Ecto neural progenitor cell (in vitro differentiated cells): ENCODE measurements at places on chromosomes 12 and 14.

DNA sequence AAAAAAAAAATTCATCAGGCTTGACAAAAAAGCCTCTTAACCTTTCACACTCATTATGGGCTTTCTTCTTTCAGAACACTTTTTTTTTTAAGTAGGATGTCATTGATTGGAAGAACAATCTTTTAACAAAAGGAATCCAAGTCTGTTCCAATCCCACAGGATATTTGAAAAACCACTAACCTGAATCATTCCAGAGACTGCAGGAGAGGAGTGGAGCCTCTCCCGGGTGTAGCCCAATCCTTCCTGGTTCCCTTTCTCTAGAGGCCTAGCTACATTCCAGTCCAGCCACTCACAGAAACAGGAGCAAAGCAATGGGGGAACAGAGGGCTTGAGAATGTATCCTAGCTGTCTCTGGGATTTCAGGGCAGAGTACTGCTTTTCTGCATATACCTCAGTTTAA, 4.3 kb downstream of the MFAP5 start:
- DNase-seq: no peak

- DNase-seq: peak; percentile 59
Observed at GRCh38 chr12:99455350-99456035, 192.1 kb upstream of the GARIN6 start.

DNA sequence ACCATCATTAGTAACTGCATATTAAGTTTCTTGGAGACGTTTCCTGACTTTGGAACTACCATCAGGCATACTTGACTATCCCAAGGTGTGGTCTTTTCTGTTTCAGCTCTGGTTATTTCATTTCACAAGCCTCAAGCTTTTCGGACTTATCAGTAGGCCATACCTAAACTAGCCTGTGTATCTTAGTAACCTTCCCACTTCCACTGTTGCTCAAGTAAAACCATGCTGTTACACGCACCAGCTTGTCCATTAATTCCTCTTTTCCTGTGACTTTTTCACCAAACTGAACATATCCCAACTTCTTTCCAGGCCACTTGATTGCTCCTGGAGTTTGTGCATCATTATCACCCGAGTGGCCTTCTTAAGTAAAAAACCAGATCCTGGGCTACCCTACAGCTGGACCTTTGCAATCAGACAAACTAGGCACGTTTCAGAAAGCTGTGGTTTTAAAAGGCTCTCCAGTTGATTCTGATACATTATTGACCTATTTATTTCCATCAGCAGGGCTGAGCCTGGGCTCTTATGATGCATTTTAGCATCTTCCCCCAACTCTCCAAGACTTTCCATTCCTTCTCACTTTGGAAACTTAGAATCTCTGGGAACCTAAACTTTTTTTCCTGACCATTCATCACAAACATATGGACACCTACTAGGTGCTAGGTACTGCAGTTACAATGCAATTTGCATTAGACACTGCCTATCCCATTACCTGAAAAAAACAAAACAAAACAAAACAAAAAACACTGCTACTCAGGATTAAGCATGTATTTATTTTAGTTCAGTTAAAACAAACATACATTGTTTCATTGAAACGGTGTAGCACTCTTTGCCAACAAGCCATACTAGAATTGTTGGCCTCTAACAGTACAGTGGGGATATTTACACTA, 14.9 kb downstream of the SLC38A2 start:
- no peak for DNase-seq

DNA sequence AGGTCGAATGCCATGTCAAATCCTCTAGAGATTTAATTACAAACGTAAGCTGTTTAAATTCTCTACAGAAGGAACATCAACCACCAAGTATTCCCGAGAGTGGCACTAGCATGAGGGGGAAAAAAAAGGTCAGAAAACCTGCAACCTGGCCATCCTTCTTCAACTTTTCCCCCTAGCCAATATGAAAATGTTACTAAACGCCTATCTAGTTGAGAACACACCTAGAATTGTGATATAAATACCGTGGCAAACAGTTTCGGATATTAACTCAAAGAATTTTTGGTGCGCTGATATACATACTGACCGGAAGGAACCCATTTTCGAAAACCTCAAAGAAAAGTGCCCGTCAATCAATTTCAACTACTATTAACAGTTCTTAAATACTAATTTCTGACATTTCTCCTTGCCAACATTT, 1.8 kb downstream of the HNRNPC start:
- DNase-seq: no peak

DNA sequence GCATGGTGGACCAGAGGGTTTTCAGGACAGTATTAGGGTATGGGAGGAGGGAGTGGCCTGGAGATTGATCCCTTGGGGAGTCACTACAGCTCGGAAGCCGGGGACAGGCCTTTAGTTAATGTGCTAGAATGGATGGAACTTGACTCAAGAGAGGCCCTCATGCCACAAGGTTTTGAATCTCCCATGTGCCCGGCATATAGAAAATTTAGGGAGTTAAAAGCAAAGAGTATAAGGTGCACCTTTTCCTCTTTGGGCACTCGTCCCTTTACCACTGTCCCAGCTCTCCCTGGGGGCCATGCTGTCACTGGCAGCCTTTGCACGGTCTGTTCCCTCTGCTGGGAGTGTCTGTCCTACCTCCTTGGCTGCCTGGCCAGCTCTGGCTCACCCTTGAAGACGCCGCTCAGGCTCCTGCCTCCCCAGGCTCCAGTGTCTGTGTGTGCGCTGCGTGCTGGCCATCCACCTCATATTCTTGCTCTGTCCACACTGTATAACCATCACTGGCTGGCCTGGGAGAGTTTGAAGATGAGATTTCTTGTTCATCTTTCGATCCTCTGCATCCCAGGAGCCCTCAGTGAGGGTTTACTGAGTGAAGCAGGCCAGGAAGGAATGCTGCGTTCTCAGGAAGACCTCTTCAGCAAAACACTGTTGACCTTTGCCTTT, 161.3 kb downstream of the ZFP36L1 start:
- peak; percentile 40 for DNase-seq

DNA sequence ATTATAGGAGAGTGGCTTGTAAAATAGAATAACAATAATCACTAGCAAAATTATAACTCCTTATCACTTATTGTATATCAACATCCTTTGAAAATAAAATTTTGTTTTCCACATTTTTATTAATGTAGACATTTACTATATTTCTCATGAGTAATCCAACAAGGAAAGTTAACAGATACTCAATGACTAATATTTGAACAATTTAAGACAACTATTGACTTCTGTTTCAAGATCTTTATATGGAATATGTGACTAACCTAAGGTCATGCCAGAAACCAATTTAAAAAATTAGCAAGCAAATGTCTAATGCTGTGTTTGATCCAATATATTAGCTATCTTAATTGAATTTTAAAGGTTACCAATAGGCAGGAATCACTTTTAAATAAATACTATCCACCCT, 638.5 kb upstream of the FLRT2 start:
- no peak for DNase-seq

DNA sequence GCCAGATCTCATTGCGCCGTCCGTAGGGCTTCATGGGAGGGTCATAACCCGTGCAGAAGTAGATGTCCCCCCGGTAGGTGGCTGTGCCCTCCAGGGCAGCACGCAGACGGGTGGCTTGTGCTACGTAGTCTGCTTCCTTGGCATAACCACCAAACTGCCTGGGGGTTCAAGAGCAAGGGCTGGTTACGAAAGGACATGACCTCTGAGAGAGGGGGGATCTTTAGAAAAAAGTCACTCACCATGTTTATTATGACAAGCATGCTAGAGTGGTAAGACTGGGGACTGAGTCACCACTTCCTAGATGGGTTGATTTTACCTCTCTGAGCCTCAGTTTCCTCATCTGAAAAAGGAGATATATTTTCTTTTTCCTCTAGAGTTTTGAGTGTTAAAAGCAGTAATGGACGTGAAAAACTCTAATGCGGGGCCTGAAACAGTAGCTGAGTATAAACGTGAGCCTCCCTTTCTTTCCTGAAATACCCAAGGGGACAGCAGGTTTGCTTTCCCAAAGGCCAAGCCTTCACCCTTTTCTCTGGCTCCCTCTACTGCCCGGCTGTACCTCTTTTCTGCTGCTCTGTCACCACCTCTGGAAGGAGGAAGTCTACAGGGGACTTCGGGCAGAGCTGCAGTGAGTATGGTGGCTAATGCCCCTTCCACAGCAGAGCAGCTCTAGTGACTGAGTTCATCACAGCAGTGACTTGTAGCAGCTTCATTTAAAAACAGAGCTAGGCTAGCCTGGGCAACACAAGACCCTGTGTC, 23.5 kb upstream of the GPRC5D start:
- DNase-seq: no peak

DNA sequence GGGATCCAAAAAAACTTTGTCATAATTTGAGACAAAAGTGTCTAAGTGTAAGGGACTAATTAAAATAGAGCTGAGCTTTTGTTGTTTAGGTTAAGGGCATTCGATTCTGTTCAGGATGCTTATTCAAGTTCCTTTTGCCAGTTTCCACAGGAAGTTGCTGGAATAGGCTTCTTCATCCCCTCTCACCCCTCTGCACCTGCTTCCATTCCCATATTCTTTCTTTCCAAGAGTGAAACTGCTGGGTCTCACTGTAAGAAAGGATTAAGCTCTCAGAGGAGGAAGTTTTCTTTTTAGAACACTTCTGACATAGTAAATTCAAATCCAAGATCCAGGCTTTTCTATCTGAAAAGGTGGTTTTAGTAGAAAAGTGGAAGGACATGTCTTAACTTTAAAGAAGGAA, 61.4 kb downstream of the POLR3B start:
- no peak for DNase-seq

DNA sequence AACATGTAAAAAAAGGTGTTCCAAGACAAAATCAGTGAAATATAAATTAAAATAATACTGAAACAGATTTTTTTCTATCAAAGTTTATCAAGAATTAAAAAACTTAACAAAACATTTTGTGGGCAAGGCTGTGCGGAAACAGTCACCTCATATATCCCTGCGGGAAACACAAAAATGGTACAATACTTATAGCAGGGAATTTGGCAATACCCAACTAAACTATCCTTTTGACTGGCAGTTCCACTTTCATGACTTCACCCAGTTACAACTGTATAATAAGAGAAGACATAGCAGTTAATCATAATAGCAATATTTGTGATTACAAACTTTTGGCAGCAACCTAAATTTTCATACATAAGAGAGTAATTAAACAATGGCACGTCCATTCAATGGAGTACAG, 121.5 kb upstream of the EGLN3 start:
- no peak for DNase-seq

DNA sequence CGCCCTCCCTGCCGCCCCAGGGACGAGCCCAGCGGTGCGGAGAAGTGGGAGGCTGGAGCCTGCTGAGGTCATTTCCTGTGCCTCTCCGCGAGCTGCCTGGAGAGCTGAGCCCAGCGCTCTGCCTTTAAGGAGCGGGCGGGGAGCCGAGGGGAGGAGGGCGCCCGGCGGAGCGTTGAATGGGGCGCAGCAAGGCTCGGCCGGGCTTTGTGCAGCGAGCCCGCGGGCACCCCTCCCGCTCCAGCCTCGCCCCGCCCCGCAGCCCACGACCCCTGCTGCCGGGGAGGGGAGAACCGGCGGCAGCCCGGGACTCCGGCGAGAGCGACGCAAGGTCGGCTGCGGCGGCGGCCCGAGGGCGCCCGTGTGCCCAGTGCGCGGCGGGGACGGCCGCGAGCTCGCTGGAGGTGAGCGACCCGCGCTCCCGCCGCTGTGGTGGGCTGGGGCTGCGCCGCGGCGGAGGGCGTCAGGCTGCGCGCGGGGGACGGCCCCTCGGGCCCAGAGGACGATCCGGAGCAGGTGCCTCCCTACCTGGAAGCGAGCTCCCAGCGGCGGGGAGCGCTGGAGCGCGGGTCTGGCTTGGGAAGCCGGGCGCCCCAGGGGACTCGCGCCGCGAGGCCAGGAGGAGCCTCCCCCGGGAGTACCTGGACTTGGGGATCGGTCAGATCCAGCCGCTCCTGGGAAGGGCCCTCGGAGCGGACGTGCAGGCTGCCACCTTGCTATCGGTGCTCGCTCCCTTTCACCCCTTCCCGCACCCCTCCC, at the start of gene PLEKHH1:
TSS of gene PLEKHH1 (plus strand) at position 293 of the 756 bp plus-strand sequence. CDS start 8,578 bp downstream, outside the sequence.
- peak; percentile 82 for DNase-seq

DNA sequence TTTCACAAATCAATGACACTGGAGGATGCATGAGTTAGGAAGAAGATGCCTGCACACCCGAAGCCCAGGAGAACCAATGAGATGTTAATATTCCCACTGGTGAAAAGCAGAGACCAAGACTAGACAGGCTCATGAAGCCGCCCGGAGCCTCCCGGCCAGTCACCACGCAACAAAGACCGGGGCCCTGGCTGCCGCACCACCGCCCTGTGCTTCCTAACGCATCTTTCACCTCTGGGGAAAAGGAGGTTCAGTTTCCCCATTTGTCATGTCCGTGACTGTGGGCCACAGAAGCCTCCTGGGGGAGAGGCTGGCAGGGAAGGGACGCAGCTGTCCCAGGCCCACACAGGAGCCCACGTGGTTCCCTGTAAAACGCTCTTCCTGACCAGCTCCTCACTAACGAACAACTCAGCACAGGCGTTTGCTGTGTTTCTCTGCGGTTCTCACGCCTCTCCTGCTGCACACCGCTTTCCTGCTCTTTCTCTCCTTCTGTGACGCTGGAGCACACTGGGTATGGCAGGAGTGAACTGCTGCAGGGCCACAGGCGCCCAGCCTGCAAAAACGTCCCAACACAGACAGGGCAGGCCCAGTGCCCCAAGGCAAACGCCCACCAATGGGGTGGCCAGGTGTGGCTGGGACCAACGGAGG, 10.8 kb downstream of the RIMBP2 start:
- peak; percentile 44 for DNase-seq

DNA sequence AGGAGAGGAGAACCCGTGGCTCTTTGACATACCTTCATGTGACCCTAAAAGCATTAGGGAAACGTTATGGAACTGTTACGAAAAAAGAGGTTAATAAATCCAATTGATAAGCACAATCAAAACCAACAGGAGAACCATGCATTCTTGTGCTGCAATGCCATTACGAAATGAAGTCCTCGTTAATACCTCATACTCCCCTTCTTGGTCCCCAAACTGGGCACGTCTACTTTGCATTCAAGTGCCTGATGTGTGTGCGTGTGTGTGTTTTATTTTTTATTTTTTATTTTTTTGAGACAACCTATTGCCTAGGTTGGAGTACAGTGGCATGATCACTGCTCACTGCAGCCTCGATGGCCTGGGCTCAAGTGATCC, 150.0 kb downstream of the ETV6 start:
- DNase-seq: no peak

DNA sequence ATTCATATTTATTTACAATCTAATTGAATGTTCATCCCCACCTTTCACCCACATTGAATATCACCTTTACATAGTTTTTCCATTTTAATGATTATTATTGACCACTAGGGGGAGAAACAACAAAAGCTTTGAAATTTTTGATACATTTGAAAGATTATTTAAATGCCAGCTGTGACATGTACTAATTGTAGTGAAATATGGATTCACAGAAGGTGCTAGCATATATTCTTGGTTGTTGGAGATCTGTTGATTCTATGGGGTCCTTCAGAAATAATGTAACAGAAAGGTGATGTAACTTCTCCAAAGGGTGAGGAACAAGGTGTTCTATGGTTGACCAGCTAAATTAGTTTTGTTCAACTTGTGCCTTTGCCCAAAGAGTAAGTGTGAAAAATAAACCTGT, 22.4 kb upstream of the GPR33 start:
- no peak for DNase-seq

- peak; percentile 78 for DNase-seq
Observed at GRCh38 chr12:120903412-120904196, 554 bp downstream of the SPPL3 start.
